ENCODE measurements at places on chromosomes 11 and 22. TPM values are rescaled to one million over a fixed set of nuclear protein-coding genes. Genes with fewer than 3 reads are reported as not detected.

GRCh38 chr22:50503475-50504145 is 3.9 kb downstream of the LMF2 start:
- no peak for DNase-seq

DNA sequence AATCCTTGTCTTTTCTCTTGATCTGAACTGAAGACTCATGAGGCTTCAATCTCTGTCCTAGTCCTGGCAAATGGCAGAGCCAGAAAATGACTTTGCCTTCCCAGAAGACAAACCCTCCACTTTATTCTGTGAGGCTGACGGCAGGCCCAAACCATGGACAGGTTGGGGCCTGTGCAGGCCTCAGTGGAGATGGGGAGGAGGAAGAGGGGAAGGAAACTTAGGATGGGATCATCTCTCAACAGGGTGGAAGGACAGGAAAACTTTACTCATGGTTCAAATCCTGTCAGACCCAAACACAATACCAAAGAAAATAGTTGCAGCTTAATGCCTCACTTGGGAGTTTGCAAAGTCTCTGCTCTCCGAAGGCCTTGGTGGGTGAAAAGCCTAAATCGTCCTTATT is 9.8 kb downstream of the RPL27A start:
- DNase-seq, result no peak

GRCh38 chr22:30887453-30887852 is 81.1 kb downstream of the MORC2 start:
- DNase-seq, result no peak

Gene TMEM45B
- 0.58 TPM for total RNA-seq

DNA sequence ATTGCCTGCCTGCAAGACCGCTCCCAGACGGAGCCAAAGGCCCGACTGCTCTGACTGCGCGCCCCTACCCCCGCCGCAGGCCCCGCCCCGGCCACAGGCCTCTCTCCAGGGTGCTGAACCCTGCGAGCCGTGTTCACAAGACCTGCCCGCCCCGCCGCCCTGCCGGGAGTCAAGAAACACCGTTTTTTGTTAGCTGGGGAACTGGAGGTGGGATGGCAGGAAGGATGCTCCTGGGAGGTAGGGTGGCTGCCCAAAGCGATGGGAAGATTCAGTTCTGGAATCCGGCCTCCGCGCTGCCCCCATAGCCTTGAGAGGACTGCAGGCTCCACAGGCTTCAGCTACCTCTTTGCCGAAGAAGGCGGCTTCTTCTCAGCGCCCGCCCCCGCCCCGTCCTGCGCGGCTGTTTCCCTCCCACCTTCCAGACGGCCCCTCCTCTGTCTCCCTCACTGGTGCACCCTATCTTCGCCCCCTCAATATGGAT is 2.7 kb upstream of the PDE2A start:
- DNase-seq, result peak; percentile 42

DNA sequence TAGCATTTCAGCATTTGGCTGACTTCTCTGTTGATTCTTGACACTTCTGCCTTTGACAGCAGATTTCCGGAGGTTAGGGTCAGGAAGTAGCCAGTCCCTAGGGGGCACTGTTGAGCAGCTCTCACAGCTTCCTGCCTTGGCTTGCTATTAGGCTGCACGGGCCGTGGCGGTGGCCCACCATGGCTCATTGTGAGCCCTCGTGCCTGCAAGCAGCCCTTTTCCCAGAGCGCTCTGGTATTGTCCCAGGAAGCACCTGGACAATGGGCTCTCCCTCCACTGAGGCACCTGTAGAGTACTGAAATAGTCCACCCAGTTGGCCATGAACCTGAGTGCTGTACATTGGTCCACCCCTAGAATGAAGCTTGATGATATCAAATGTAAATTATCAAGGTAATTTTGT is 100.2 kb upstream of the GAL start:
- peak; percentile 29 for DNase-seq

Gene SYT7
- total RNA-seq, result not detected

DNA sequence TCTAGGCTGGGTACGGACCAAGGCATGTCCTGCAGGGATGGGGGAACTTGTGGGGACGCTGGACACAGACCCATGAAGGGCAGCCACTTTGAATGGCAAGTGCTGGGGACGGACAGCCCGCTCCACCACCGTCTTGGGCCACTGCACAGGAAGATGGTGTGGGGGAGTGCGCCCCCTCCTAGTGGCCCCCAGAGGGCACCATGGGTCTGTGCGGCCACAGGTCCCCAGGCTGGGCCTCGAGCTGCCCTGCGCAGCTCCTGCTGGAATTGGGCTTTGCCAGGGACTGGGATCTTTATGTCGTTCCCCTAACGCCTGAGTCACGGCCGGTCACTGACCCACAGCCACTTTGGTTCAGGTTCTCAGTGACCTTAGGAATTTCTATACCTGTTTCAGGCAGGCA is 44.4 kb downstream of the NAT10 start:
- no peak for DNase-seq

DNA sequence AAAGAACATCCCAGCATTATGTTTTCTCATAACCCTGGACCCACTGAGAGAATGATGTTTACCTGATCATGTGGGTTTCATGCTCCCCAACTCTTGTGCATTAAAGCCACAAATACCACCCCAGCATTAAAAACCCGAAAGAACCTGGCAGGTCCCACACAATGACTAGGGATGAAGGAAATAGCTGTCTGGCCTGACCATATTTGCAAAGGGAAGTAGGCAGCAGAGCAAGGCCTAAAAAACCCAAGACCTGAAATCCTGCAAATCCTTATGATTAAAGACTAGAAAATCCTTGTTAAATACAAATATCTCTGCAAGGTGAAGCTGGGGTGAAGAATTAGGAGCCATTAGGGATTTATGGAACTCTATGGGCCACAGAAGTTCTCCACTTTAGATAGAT is 23.7 kb downstream of the PAK1 start:
- no peak for DNase-seq

GRCh38 chr22:27880778-27881394 is 38.2 kb downstream of the PITPNB start:
- DNase-seq, result peak; percentile 24

Gene BACE1-AS
- 4.5 TPM for total RNA-seq

- DNase-seq, result no peak
Measured at GRCh38 chr11:126968915-126969314, 31.7 kb downstream of the KIRREL3 start.

Gene AMPD3
- 10.8 TPM for total RNA-seq

- DNase-seq, result no peak
Measured at GRCh38 chr11:108343714-108344113, 120.8 kb downstream of the ATM start.

DNA sequence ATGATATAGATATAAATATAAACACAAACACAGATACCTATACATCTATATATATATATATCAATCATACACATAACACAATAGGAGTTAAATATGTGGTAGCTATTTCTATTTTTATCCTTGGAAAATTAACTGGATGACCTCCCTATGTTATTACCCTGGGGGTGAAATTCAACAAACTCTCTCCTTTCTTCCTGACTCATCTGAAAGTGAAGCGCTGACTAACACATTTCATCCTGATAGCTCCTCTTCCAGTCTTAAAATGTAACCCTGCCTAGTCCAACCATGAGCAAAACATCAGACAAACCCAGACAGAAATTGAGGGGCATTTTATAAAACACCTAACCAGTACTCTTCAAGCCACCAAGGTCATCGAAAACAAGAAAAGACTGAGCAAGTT is 220.6 kb upstream of the ISX start:
- DNase-seq, result no peak

DNA sequence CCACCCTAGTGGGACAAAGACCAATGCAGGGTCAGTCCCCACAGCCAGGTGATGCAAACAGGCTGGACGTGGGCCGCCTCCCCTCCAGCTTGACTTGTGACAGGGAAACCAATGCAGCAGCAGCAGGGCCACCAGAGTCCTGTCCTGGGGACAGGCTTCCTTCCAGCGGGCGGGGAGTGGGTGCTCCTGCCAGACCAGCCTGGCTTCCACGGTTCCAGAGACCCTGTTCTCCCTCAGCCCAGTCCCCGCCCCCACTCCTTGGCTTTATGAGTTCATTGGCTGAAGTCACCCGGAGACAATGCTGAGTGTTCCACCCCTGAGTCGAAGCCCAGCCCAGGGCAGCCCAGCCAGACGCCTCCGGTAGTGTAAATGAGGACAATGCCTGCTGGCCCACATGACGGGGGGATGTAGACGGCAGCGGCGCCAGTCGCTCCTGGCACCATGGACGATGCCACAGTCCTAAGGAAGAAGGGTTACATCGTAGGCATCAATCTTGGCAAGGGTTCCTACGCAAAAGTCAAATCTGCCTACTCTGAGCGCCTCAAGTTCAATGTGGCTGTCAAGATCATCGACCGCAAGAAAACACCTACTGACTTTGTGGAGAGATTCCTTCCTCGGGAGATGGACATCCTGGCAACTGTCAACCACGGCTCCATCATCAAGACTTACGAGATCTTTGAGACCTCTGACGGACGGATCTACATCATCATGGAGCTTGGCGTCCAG is at the start of gene TSSK2:
Gene TSSK2 (plus strand): TSS at position 350 of the 726 bp plus-strand sequence. CDS start 92 bp downstream, at position 442.
- no peak for DNase-seq

GRCh38 chr11:35614939-35615569 is 3.2 kb upstream of the FJX1 start:
- no peak for DNase-seq

- DNase-seq, result no peak
Measured at GRCh38 chr11:46293066-46293465, 15.6 kb downstream of the CREB3L1 start.

DNA sequence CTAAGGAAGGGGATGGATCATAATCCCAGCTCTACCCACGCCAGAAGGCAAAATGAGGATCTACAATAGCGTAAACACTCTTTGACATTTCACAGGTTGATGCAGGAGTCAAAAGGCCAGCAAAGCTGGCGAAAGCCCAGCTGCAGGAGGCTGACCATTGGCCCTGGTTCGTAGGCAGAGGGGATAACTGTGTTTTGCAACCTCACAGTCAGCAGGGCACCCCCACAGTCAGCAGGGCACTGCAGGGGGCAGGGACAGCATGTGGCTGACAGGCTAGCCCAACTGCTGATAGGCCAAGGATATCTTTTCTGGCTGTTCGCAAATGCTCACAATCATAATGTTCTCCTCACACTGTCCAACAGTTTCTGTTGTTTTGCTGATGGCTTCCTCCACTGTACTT is 372.7 kb downstream of the BUD13 start:
- DNase-seq, result no peak

DNA sequence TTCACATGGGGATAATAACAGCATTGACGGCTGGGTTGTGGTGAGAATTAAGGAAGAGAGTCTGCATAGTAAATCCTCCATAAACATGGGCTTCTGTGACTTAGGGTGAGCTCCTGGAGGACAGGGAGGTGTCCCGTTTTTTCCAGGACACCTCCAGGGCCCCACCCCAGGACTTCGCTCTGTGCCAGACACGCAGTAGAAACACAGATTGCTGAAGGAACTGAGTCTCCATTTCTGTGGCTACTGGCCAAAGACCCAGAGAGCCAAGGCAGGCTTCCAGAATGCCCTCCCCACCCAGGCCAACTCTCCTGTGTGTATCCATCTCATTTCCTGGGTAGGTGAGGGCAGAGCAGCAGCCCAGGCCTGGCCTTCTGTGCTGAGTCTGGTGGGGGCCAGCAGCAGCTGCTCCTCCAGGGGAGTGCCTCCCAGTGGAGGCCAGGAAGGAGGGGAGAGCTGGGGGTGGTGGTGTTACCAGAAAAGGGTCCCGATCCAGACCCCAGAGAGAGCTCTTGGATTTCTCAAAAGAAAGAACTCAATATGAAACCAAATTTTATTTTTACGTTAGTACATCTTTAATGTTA is 9.5 kb upstream of the RFPL3 start:
- DNase-seq, result no peak

- DNase-seq, result no peak
Measured at GRCh38 chr22:16969508-16970327, 38.3 kb downstream of the GAB4 start.

- DNase-seq, result no peak
Measured at GRCh38 chr11:107921997-107922396, 6.3 kb upstream of the RAB39A start.

GRCh38 chr22:43887391-43887790 is 4.4 kb downstream of the PNPLA5 start:
- DNase-seq, result no peak

DNA sequence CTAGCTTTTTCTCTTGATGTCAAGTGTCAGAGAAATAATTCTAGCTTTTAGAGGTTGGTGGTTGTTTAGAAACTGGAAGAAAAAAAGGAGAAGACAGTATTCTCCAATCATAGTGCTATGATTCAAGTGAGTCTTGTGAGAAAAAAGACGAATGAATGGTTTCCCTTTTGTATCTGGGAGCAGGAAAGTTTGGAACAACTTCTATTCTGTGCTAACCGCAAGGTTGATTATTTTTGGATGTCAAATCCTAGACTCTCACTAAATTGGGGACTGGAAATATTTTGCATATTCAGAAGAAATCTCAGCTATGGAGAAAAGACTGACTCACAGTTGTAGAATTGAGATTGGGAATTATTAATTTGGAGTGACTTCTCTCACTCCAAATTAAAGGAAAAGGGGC is 69.2 kb downstream of the SYT13 start:
- no peak for DNase-seq

Gene SMIM35
- 0.40 TPM for total RNA-seq

DNA sequence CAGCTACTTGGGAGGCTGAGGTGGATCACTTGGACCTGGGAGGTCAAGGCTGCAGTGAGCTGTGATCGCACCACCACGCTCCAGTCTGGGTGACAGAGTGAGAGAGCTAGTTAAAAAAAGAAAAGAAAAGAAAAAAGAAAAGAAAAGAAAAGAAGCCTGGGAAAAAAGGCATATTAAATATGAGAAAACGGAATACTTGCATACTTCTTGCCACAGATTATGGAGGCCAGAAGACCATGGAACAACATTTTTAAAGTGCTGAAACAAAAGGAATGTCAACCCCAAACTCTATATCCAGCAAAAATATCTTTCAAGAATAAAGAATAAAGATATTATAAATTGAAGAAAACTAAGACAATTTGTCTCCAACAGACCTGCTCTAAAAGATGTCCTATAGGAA is 191.9 kb downstream of the EFCAB6 start:
- no peak for DNase-seq

DNA sequence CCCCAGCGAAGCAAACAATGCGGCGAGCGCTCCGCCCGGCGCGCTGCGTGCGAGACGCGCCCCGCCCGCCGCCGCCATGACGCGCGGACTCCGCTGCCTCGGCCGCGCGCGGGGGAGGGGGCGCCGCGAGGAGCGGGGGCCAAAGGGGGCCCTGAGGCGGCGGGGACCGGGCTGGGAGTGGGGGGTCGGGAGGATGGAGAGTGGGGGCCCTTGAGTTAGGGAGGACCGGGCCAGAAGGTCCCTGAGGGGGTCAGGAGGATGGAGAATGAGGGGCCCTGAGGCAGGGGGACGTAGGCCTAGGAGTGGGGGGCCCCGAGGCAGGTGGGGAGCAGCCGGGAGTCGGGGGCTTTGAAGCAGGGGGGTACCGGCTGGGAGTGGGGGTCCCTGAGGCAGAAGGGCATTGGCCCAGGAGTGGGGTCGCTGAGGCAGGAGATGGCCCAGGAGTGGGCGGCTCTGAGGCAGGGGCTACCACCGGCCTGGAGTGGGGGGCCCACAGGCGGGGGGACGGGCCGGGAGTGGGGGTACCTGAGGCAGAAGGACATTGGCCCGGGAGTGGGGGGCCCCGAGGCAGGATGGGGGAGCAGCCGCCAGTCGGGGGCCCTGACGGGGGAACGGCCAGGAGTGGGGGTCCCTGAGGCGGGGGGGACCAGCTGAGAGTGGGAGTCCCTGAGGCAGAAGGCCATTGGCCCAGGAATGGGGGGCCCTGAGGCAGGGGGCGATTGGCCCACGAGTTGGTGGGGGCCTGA is at the start of gene BRD1:
Gene BRD1 (minus strand): TSS at position 21 of the 746 bp plus-strand sequence. CDS start 3,556 bp downstream, outside the sequence.
- peak; percentile 55 for DNase-seq

Gene TTC28
- total RNA-seq, result 0.51 TPM
